Panc1 (cell line): ENCODE measurements at places on chromosomes 1 and 21. TPM values are rescaled to one million over a fixed set of nuclear protein-coding genes. Genes with fewer than 3 reads are reported as not detected.

GRCh38 chr1:52727956-52728656, 1.9 kb downstream of the ZYG11B start:
- peak overlapping the region; percentile 92 for H3K4me3 ChIP-seq
- no peaks in the 10 kb centered on the region for H3K36me3 ChIP-seq
- H3K27ac ChIP-seq = peak overlapping the region; percentile 96
- H3K27me3 ChIP-seq = no peaks in the 10 kb centered on the region
- no peak for DNase-seq
- H3K4me1 ChIP-seq = peaks cover 9% of the 10 kb centered on the region

- H3K4me1 ChIP-seq = peaks cover 10% of the 10 kb centered on the region
- no peak overlapping the region for H3K27ac ChIP-seq
- H3K36me3 ChIP-seq = no peaks in the 10 kb centered on the region
- H3K27me3 ChIP-seq = no peaks in the 10 kb centered on the region
- no peak overlapping the region for H3K4me3 ChIP-seq
Measured at GRCh38 chr1:21628798-21629393, 40.3 kb downstream of the RAP1GAP start.

DNA sequence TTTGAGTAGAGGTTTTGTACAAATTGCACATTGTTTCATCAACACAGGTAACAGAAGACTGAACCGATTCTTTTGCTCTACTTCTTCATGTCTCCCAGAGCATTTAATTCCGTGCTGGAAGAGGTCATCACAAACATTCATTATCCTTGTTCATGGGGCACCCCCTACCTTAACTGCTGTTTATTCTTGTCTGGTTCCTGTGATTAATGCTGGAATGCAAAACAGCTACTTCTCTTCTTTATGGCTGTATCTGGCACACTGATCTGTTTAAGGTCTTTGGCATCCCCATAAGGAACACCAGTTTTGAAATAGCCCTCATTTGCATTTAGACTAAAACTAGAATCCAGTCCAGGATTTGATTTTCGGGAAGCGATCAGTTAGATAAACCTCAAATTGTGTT, 42.2 kb downstream of the NTNG1 start:
- no peaks in the 10 kb centered on the region for H3K36me3 ChIP-seq
- DNase-seq = no peak
- H3K4me3 ChIP-seq = no peak overlapping the region
- no peaks in the 10 kb centered on the region for H3K4me1 ChIP-seq
- no peaks in the 10 kb centered on the region for H3K27me3 ChIP-seq

DNA sequence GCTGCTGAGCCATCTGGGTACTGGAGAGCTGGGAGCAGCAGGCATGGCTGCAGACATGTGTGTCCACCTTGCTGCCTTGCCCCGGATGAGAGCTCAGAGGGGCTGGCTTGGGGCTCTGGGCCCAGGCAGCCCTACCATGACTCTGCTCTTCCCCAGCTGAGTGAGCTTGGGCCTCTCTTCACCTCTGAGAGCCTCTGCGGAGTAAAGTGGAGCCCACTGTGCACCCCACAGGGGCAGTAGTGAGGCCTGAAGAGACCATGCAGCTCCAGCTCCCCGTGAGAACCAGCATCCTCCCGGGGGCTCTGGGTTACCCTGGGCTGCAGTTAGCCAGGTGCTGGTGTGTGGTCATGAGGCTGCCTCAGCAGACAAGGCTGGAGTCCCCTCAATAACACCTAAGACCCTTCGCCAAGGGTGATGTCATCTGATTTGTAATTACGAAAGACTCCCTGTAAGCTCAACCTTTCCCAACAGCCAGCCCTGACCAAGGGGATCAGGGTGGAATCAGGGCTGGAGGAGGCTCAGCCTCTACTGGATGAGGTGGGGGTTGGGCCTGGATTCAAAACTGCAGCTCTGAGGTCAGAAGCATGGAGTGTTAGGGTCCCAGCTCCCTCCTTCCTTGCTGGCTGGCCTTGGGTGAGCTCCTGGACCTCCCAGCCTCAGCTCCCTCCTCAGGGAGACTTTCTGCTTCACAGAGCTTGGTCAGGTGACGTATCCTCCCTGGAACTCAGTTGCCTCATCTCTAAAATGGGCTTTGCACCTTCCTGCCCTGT, 308.0 kb downstream of the MATN1 start:
- no peak overlapping the region for H3K27ac ChIP-seq
- no peak overlapping the region for H3K4me3 ChIP-seq
- no peaks in the 10 kb centered on the region for H3K4me1 ChIP-seq
- no peaks in the 10 kb centered on the region for H3K27me3 ChIP-seq
- DNase-seq = no peak

DNA sequence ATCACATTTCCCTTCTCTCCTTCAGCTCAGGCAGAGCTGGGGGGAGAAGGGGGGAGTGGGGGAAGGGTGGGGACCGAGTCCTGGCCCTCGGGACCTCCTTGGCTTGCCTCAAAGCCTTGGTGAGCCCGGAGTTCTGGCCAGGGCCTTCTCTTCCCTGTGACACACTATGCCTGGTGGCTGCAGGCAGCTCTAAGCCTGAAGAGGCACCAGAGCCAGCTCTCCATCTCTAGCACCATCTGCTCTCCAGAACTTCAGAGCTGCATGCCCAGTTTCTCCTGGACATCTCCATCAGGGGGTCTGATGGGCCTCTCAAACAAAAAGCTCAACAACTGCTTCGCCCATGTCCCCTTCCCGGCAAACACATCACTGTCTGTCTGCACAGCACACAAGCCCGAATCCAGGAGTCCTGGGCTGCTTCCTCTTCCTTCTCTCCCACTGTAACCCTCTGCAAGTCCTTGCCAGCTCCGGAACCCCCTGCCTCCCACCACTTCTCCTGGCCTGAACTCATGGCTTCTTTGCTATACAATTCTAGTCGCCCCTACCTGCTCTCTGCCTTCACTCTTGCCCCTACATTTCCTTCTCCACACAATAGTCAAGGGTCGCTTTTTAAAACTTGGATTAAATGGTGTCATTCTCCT, 26.5 kb downstream of the KIAA1614 start:
- no peaks in the 10 kb centered on the region for H3K27me3 ChIP-seq
- no peaks in the 10 kb centered on the region for H3K36me3 ChIP-seq
- no peak for DNase-seq
- no peak overlapping the region for H3K27ac ChIP-seq
- no peak overlapping the region for H3K4me3 ChIP-seq

- no peak overlapping the region for H3K4me3 ChIP-seq
- H3K4me1 ChIP-seq = no peaks in the 10 kb centered on the region
- no peaks in the 10 kb centered on the region for H3K27me3 ChIP-seq
- H3K27ac ChIP-seq = no peak overlapping the region
- no peak for DNase-seq
Measured at GRCh38 chr1:206878456-206878855, 13.0 kb downstream of the IL20 start.

DNA sequence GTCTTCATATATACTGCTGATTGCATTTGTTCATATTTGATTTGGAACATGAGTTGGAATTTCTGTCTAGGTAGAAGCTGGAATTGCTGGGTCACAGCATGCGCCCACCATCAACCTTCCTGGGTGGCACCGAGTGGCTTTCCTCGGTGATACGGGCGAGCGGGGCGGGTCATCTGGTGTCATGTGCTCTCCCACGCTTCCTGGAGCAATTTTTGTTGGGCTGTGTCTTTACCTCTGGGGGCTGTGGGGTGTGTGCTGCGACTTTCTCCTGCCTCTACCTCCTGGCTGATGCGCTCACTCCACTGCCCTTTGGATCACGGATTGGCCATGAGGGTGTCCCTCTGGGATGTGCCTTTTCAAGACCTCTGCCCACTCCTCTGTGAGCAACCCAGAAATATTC, 108.7 kb upstream of the COL6A1 start:
- H3K27ac ChIP-seq = no peak overlapping the region
- no peak for DNase-seq
- H3K4me3 ChIP-seq = no peak overlapping the region
- H3K4me1 ChIP-seq = no peaks in the 10 kb centered on the region

DNA sequence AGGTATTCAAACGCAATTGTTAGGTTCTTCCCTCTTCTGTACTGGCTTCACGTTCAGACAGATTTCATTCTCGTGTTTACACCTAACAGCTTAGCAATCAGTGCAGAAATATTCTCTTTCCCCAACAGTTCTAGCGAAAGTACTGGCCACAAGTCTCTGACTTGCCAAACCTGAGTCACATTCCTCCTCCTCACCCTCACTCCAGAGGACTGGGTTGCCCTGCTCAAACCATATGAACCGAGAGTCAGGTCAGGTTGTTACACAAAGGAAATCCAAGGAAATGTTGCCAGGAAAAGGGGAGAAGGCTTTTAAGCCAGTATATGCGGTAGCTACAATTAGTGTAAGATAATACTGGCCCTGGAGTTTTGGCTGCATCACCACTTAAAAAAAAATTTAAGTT, 282.5 kb downstream of the RGS7 start:
- H3K36me3 ChIP-seq = no peaks in the 10 kb centered on the region
- H3K4me1 ChIP-seq = no peaks in the 10 kb centered on the region
- H3K4me3 ChIP-seq = no peak overlapping the region
- no peaks in the 10 kb centered on the region for H3K27me3 ChIP-seq
- no peak overlapping the region for H3K27ac ChIP-seq
- no peak for DNase-seq

- DNase-seq = no peak
- H3K4me3 ChIP-seq = no peak overlapping the region
- no peaks in the 10 kb centered on the region for H3K27me3 ChIP-seq
- no peak overlapping the region for H3K27ac ChIP-seq
Measured at GRCh38 chr1:10624256-10625050, 149.7 kb downstream of the PEX14 start.

DNA sequence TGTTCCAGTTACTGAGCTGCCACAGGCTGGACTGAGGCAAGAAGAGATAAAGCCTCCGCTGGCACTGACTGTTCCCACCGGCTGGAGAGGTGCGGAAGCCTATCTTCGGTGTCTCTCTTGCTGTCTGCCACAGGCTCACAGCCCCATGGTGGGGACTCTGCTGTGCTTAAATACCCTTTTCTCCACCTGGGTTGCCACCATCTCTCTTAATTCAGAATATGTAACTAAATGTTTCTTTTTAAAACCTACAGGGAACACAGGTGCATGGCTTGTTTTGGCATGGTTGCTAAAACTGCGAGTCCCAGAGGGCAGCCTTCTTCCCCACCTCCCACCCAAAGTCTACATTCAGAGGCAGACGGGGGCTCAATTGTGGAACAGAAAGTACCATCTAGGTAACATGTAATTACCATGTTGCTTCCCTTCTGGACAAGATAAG, 8.1 kb upstream of the LBR start:
- H3K4me1 ChIP-seq = no peaks in the 10 kb centered on the region
- no peak for DNase-seq
- no peak overlapping the region for H3K27ac ChIP-seq
- H3K27me3 ChIP-seq = no peaks in the 10 kb centered on the region
- no peaks in the 10 kb centered on the region for H3K36me3 ChIP-seq
- H3K4me3 ChIP-seq = no peak overlapping the region

DNA sequence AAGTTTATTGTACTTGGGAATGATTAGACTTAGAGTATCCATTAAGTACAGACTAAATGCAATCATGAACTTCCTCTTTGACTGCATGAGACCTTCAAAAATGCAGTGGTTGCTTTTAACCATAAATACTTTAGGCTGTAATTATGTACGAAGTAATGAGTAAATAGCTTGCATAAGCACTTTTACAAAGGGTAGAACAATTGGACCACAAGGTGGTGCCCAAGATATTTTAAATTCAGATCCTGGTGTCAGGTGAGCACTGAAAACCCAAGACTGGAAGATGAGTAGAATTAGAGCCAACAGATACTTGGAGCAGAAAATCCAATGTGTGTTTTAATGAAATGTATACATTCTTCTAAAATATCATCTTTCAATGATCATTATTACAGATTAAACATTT, 43.4 kb upstream of the RHOU start:
- peak; percentile 33 for DNase-seq
- H3K27me3 ChIP-seq = no peaks in the 10 kb centered on the region
- no peak overlapping the region for H3K27ac ChIP-seq

DNA sequence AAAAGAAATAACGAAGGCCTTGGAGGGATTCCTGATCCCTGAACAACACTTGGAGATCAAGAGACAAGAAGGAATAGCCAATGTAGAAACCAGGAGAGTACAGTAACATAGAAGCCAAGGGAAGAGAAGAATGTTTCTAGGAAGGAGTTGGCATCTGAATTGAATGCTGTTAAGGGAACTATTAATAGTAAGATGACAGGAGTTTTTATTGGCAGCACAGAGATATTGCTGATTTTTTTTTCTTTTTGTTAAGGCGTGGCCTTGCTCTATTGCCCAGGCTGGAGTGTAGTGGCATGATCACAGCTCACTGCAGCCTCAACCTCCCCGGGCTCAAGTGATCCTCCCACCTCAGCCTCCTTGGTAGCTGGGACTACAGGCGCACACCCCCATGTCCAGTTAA, 9.6 kb upstream of the SFT2D2 start:
- H3K4me3 ChIP-seq = no peak overlapping the region
- H3K27me3 ChIP-seq = no peaks in the 10 kb centered on the region
- no peak for DNase-seq
- no peaks in the 10 kb centered on the region for H3K4me1 ChIP-seq
- H3K36me3 ChIP-seq = no peaks in the 10 kb centered on the region

- H3K27me3 ChIP-seq = no peaks in the 10 kb centered on the region
- H3K4me1 ChIP-seq = no peaks in the 10 kb centered on the region
- H3K36me3 ChIP-seq = no peaks in the 10 kb centered on the region
- H3K4me3 ChIP-seq = no peak overlapping the region
- no peak overlapping the region for H3K27ac ChIP-seq
Measured at GRCh38 chr1:108049178-108049819, 84.3 kb upstream of the VAV3 start.

DNA sequence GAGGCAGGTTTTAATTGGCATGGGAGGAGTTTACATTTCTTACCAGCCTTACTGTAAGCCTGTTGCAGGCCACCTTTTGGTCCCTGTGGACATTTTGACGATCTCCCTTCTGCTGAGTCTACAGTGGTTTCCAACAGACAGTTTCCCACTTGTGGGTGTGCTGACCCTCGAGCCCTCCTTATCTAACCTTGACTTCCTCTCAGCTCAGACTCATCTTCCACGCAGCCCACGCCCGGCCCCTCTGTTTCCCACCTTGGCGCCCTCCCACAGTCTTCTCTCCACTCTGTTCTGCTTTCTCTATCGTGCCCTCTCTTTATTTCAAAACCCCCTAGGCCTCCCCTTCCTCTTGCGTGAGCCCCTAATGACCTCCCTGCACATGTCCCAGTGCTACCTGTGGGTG, 6.1 kb upstream of the ARL8A start:
- H3K27ac ChIP-seq = no peak overlapping the region
- H3K36me3 ChIP-seq = no peaks in the 10 kb centered on the region
- H3K4me1 ChIP-seq = peaks cover 3% of the 10 kb centered on the region; the same call in 1 of the 2 replicates
- H3K4me3 ChIP-seq = no peak overlapping the region

DNA sequence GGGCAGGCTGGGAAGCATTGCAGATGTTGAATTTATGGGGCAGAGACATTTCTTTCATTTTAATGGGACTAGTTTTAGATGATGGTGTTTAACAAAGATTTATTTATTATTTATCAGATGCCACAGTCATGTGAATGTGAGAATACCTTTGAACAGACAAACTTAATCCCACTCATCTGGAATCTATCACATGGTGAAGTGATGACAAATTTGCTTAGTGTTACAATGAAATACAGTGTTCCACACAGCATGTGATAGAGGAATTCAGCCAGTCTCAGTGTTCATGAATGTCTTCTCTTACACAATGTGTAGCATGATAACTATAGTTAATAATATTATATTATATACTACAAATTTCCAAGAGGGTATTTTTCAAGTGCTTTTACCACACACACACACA, 1361.7 kb upstream of the B3GALT2 start:
- no peak for DNase-seq
- H3K4me1 ChIP-seq = no peaks in the 10 kb centered on the region
- no peak overlapping the region for H3K4me3 ChIP-seq
- H3K36me3 ChIP-seq = no peaks in the 10 kb centered on the region
- no peaks in the 10 kb centered on the region for H3K27me3 ChIP-seq

Gene DENND2C
- 1.1 TPM for total RNA-seq

Gene SERPINC1
- total RNA-seq = 0.64 TPM

Gene KPRP
- not detected for total RNA-seq

Gene CDC14A
- 6.6 TPM for total RNA-seq

Gene TPTE
- not detected for total RNA-seq

Gene MYBPH
- total RNA-seq = not detected

Gene OR2T12
- total RNA-seq = not detected

Gene CBS
- 62.5 TPM for total RNA-seq

Gene BLZF1
- 19.6 TPM for total RNA-seq
